ENCODE measurements at places on chromosomes 3 and 15.

- DNase-seq: peak; percentile 85
These were observed 10.7 kb downstream of the RBM15B start for GRCh38 chr3:51401735-51402134.

- DNase-seq: no peak
These were observed 72.0 kb downstream of the FAM43A start for GRCh38 chr3:194757647-194758061.

- peak; percentile 63 for DNase-seq
These were observed 10.8 kb upstream of the VPS33B start for GRCh38 chr15:91032919-91033803.

DNA sequence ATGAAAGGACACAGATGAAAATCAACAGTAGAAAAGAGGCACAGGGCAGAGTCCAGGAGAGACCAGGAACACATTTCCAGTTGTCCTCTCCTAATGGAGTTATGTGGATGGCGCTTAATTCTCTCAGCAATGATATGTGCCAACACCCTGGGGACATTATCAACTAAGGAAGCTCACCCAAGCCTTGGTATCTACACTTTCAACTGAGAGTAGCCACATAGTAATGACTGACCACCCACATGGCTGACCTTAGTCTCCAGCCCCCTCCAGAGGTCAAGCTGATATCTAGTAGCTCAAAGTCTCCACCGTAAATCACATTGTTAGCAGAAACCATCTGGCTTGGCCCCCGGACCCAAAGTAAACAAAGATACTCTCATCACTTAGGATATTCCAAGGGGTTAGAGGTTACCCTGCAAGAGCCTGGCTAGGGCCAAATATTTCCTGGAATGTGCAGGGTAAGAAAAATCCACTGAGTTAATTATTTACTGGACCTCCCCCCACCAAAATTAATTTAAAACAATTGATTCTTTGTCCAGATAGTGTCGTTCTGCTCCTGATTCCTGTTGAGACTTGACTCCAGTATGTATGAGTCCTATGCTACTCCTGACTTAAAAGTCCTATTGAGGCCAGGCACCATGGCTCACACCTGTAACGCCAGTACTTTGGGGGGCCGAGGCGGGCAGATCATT, 24.8 kb downstream of the GABRR3 start:
- no peak for DNase-seq

GRCh38 chr3:58607816-58608215, 30.6 kb upstream of the FAM107A start:
- no peak for DNase-seq

DNA sequence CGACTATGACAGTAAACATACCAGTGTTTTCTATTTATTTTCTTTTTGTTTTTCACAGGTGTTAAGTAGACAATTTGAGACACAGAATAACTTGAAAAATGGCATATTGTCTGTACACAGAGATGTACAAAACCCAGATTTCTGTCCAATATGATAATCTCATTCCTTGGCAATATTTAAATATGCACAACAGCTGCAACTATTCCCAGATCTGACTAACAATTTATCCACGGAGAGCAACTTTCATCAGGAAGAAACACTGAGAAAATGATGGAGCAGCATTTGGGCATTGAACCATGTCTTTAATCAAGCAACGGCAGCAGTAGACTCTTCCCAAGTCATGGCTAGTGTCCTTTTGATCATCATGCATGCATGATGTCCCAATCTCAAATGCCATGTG, 452.6 kb downstream of the ZPLD1 start:
- no peak for DNase-seq

DNA sequence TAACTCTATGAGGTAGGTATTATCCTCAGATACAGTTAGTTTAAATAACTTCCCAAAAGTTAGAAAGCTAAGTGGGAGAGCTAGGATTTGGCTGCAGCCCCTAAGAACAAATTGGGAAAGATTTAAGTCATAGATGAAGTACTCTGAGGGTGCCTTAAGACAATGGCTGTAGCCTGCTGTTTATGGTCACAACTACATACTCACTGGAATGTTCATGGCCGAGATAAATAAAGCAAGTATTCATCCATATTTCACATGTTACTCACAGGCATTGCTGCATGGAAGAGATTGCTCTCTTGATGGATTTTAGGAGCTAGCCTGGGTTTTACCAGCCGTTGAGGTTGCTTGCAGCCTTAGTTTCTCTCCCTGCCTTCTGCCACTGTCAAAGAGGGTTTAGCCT, 145.0 kb downstream of the CMSS1 start:
- DNase-seq: no peak

DNA sequence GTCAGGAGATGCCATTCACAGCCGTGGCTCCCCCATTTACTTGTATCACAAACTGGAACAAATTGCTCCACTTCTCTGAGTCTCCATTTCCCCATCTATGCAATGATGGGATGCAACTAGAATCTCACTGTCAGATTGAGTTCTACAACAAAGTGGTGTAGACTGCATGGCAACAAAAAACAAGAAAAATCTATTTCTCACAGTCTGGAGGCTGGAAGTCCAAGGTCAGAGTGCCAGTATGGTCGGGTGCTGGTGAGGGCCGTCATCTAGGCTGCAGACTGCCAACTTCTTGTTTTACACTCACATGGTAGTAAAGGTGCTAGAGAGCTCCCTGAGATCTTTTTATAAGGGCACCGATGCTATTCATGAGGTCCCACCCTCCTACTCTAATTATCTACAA, 158.4 kb upstream of the BCL6 start:
- no peak for DNase-seq

DNA sequence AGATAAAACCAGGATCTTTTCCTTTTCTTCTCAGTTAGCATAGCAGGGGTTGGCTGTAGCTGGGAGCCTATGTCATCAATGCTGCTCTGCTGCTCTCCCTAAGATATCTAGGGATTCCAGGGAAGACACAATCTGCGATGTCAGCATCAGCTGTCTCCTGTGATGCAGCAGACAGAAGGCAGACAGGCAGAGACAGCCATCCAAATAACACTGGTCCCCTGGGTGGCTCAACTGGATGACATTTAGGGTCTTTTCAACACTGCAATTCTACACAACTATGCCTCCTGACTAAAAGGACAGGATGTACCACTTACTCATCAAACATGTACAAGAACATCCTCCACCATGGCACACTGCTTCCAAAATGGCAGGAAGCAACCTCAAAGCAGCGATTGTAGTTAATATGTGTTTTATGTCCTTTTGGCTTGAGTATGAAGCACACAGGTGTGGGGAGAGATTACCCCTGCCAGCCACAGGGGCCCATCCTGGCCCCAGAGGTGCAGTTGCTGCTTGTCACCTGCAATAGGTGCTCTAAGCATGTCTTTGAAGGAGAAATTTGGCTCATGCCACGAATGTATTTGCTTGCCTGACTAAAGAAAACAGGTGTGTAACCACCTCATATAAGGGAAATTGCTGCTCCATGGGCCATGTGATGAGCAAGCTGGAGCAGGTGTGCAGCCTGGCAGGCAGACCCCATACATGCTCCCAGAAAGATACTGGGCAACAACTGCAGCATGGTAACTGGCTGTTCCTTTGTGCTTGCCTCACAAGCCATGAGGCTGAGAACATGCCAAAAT, 357.8 kb downstream of the VPS13C start:
- no peak for DNase-seq

DNA sequence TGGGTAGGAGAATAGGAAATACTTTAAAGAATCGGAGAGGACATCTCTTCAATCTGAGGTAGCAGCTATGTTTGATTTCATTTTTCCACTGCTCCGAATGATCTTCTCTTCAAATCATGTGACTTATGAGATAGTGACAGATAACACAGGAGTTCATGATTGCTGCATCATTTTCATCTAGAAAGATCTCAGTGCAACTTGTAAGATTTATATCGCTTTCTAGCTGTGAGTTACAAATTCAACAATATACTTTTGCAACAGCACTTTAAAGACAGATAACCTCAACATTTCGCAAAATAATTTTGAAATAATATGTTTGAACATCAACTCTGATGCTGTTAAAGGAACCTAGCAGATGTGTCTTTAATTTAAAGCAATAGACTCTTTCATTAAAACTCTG, 99.9 kb upstream of the CCDC80 start:
- DNase-seq: no peak

DNA sequence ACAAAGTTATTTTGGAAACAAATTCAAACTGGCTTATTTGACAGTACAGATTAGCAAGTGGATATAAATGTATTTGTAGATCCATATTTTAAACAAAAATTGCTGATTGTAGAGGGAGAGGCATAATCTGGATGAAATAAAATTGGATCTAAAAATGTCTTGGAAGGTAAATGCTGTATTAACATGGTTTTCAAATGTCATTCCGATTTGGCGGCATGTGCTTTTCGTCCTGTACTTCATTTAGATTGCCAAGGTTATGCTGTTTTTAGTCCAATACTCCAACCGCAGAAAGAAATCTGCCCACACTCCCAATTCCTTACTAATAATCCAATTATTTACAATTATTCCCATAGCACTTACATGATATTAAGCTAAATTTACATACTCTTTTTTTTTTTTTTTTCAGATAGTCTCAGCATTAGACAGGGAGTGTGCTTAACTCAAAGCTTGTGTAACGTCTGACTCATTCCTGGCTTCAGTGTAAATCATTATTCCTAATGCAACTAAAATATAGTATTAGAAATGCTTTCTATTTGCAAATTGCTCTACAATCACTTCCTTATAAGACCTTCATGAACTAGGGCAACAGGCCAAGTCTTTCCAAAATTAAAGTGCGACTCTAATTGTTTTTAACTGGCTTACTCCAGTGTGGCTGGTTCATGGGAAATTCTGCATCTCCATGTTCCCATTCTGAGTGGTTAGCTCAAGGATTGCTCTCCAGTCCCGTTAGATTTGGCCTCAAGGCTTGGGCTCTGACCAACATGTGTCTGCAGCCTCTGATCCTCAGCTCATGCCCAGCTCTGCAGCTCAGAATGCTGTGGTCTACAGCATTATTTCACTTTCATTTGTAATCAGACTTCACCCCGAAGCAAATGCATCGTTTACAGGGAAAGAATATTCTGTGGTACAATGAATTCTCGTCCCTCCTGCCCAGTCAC, 103.9 kb downstream of the FBN1 start:
- DNase-seq: no peak

DNA sequence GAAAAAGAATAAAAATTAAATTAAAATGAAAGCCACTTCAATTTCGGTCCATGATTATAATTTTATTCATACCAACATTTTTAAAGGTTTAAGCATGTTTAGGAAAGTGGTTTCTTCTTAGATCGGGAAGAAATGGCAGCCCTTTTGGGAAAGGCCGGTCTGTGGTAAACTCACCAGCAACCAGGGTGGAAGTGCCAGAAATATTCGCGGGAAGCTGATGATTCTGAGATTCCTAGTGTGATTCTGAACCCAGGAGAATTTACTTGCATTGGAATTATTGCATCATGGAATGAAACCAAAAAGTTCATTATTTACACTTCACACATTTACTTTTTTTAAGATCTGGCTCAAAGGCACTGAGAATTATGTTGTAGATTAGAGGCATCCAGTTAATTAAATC, 97.2 kb upstream of the CCNL1 start:
- no peak for DNase-seq

GRCh38 chr3:141457624-141458236, 29.1 kb upstream of the RASA2 start:
- no peak for DNase-seq

DNA sequence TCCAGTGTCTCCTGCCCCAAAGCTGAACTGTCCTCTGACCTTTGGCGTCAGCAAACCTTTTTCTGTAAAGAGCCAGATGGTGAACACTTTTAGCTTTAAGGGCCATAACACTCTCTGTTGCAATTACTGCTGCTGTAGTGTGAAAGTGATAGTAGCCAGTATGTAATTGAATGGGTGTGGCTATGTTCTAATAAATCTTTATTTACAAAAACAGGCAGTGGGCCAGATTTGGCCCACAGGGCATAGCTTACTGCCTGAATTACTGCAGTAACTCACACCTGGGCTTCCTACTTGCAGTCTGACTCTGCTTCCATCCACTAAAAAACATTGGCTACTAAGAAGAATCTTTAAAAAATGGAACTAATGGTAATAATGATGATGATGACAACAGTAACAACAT, 68.0 kb upstream of the SLC6A11 start:
- no peak for DNase-seq

GRCh38 chr3:108241721-108242120, 19.5 kb upstream of the IFT57 start:
- no peak for DNase-seq

GRCh38 chr15:42584031-42584765, 8.8 kb downstream of the STARD9 start:
- no peak for DNase-seq

GRCh38 chr15:93028632-93029213, 60.3 kb downstream of the RGMA start:
- peak; percentile 75 for DNase-seq

Measured in NB4 (cell line).